ENCODE measurements at places on chromosomes 12 and 14.

DNA sequence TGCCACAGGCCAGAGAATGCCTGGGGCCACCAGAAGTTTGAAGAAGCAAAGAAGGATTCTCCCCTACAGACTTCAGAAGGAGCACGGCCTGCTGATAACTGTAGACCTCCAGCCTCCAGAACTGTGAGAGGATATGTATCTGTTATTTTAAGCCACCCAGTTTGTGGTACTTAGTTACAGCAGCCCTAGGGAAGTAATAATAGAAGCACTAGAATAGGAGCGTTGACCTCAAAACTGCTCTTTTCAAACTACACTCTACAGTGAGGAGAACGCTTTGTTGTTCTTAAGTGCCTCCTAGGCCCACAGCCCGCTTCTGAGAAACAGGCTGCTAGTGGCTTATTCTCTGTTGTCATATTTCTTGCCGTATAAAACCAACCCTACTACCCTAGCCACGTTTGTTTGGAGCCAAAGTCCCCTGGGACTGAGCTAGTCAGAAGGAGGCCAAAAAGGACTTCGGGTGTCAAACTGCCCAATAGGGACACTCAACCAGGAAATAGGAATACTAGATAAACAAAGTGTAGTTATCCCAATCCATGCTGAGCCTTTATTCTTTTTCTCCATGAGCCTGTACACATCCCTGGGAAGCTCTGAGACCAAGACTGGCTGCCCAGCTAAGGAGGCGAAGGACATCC, 38.5 kb upstream of the FRS2 start:
- DNase-seq, result no peak

- DNase-seq, result no peak
These were observed 446.0 kb downstream of the AEBP2 start for GRCh38 chr12:19885093-19885812.

DNA sequence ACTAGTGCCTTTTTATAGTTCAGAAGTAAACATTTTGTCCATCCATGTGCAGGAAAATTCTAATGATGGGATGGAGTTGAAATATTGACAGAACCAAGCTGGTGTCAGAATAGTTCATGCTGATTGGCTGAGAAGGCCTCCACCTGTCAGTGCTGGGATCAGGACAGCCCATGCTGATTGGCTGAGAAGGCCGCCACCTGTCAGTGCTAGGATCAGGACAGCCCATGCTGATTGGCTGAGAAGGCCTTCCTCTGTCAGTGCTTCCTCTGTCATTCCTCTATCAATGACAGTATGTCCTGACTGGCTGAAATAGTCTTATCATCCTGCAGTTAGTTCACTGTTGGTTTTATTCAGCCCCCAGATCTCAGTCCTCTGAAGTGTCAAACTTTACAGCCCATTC, 95.7 kb downstream of the PPP2R5C start:
- no peak for DNase-seq

- DNase-seq, result no peak
These were observed 13.2 kb downstream of the SPPL3 start for GRCh38 chr12:120890963-120891362.

DNA sequence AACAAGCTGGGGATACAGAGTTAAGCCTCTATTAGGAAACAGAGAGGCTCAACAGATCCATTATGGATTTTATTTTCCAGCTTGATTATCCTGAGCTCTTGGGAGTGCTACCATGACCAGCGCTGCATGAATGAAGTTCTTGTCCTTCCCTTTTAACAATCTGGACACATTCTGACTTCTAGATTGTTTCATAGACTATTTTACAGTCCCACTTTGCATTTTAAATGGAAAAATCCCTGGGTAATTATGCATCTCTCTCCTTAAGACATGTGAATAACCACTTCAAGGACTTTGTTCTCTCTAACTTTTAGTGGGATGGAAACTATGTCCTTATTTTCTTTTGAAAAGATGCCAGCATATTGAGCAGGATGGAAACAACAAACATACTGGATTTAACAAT, 2.0 kb downstream of the CCDC198 start:
- DNase-seq, result no peak

DNA sequence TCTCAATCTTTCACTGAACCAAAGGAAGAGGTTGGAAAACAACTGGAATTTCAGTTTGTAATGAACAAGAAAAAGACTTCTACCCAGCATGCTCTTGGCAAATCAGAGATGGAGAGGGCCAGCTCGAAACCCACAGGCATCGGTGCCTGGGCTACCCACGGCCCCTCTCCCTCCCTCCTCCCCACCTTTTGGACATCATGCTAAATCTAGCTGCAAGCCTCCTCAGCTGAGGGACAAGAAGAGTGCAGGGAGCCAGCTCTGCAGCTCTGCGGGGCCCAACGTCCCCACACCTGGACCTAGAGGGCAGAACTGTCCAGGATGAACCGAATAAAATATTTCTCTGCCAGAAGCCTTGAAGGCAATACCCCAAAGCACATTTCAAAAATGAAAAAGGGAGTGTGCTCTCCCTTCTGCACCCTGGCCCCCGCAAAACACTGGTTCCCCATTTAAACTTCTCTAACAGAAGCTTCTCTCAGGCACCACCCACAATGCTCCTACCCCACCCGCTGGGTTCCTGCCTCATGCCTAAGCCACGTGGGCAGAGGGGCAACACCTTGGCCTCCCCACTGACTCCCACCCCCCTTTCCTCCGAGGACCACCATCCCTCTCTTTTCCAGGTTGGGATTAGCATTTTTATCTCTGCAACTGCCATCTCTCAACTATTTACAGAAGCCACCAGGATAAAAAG, 8.2 kb downstream of the CAMKK2 start:
- no peak for DNase-seq

- DNase-seq, result no peak
These were observed 107.5 kb downstream of the SCARB1 start for GRCh38 chr12:124756166-124756565.

DNA sequence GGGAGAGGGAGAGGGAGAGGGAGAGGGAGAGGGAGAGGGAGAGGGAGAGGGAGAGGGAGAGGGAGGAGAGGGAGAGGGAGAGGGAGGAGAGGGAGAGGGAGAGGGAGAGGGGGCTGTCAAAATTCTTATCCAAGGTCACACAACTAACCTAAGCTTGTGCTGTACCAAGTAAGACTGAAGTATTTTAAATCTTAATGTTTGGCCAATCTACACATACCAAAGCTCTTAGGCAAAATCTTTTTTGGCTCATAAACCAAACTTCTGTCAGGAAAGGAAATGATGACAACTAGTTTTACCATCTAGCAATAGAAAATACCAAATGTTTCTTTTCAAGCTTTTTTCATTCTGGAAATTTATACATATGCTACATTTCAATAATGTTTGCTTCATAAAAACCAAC, 33.8 kb downstream of the CCDC38 start:
- no peak for DNase-seq

- no peak for DNase-seq
These were observed 11.5 kb downstream of the NFYB start for GRCh38 chr12:104126548-104126947.

GRCh38 chr14:91048265-91048664, 12.2 kb downstream of the RPS6KA5 start:
- no peak for DNase-seq

- no peak for DNase-seq
These were observed 74.3 kb downstream of the GALNT8 start for GRCh38 chr12:4794491-4794890.

DNA sequence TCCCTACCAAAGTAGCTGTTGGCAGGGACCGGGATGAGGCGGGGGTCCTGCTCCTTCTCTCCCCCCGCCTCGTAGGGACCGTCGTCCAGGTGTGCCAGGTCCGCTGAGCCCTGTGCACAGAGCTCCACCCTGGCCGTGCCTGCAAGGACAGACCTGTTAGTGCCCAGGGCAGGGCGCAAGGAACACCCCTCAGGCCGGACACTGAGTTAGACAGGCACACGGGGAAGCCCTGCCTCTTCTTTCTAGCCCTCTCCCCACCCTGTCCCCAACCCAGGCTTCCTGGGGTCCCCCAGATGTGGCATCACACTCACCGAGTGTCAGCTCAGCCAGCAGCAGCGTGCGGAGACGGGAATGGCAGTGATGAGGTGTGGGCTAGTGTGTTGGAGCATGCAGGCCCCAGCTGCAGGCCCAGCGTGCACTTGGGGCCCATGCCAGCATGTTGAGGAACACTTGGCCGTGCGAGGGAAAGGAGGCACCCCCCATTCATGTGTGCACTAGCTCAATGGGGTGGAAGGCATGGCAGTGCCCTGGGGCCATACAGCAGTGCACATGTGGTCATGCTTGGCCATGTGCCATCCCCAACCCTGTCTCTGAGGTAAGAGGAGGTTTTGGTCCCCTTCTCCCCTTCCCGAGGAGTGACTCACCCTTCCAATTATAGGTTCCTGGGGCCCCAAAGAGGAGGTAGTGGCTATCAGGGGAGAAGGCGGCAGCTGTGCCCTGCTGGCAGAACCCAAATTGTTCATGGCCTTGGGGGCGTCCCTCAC, 7.3 kb downstream of the ITGA7 start:
- DNase-seq, result no peak

- DNase-seq, result peak; percentile 31
These were observed 1.4 kb downstream of the SYNE3 start for GRCh38 chr14:95515080-95515489.

DNA sequence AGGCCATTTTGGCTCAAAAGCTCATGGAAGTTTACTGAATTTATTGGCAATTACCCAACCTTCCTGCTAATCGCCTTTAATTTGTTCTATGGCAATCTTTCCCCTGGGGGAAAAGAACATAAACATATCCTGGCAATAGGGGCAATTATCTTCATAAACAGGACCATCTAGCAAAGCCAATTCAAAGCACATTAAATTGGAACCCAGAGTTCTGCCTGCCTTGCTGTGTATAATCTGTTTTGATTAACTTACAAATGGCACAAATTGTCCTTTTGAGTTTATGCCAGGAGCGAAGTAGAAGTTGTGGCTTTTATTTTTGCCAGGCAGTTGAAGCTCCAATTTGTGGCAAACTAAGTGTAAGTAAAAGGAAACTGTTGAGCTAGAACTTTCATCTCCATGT, 68.6 kb downstream of the C12orf50 start:
- no peak for DNase-seq

GRCh38 chr12:106865683-106866082, 90.0 kb upstream of the TMEM263 start:
- DNase-seq, result no peak

DNA sequence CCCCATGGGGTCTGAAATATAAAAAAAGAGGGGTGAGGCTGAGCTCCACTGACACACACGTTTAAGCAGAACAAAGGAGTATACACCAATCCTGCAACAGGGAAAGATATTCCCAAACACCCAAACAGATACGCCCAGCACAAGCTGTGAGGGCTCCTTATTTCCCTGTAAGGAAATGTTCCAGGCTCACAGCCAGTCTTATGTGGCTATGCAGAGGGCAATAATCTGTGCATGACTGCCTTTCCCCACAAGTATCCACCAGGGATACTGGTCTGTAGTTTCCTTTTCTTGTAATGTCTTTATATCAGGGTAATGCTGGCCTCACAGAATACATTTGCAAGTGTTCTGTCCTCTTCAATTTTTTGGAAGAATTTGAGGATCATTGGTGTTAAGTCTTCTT, 141.7 kb upstream of the DAAM1 start:
- no peak for DNase-seq

DNA sequence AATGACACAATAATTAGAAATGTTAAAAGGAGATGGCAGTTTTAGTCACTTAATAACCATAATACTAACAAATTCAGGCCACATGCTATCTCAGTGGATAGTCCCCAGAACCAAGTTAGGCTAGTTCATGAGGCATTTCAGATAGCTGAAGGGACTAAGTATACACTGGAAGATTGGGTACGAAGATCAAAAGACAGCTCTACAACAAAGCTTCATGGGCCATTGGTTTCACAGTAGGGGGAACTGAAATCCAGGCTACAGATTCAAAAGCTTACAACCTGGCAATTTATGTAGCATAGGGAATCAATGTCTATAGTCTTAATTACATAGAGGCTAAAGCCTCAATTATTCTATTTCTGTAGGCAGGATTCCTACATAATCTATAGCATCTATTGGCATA, 343.0 kb downstream of the RGS6 start:
- no peak for DNase-seq

DNA sequence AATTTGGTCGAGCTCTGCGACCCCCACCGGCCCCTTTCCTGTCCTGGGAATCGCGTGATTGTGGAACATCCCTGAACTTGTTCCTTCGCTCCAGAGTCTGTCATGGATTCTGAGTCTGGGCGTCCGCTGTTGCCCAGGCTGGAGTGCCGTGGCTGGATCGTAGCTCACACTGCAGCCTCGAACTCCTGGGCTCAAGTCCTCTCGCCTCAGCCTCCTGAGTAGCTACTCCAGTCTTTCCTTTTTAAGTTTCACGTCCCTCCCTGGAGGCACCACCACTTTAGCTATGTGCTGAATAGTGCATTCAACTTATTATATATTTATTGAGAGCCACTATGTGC, 698 bp downstream of the ACOT6 start:
- DNase-seq, result no peak

DNA sequence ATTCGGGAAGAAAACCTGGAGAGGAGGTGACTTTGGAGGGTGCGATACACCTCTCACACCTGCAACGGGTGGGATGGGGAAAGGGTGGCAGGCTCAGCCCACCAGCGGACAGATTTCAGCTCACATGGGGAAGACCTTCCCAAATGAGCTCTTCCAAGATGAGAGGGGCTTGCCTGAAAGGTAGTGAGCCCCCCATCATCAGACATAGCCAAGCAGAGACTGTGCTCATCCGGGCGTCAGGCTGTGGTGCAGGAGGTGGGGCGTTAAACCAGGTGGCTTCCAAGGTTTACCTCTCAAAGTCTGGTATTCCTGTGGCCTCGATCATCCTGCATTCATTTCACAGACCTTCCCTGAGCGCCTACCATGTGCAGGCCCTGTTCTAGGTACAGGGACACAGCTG, 105.4 kb upstream of the FKBP4 start:
- no peak for DNase-seq

DNA sequence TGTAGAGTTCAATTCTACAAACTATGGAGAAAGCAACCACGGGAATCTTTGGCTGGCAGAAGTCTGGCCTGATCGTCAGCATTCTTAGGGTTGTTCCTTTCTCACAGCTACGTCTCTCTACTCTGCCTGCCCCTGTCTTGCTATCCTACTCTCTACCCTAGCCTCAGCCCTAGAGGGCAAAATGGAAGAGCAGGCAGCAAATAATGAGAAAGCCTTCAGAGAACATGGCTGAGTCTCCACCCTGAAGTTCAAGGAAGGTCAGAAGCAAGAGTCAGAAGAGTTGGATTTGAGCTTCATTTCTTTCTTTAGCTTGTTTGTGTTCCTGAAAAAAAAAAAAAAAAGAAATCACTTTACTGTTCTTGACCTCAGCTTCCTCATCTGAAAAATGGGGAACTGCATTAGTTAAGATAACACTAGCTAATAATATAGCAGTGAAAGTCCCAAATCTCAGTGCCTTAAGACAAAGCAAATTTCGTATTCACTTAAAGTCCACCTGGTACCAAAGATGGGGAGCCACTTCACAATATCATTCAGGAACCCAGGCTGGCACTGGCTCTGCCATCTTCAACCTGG, 50.2 kb upstream of the CCND2 start:
- no peak for DNase-seq

GRCh38 chr14:78157494-78158437, 12.4 kb upstream of the NRXN3 start:
- DNase-seq, result peak; percentile 22

DNA sequence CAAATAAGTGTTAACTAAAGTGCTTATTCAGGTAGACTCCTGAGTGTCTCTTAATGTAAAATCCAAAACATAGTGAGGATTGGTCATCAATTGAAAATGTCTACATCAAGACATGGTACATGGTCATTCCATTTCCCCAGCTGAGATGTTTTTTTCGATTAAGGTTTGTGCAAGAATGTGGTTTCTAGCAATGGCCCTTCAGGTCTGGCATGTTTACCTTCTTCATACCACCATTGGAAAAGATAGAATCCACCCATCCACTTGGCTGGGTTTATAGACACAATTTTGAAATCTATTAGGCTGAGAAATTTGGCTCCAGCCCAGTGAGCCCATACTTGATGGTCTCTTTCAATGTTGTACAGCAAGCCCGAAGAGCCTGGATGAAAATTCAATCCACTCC, 145.9 kb downstream of the ANO4 start:
- no peak for DNase-seq
